Left ventricle myocardium inferior (tissue), 1 donor: ENCODE measurements at places on chromosomes 2 and 18. TPM values are rescaled to one million over a fixed set of nuclear protein-coding genes. Genes with fewer than 3 reads are reported as not detected.
A peak's percentile ranks its signal among the peaks of the same experiment; 100 is the strongest.

The SERPINB12 gene
- not detected for total RNA-seq

- H3K4me1 ChIP-seq: no peaks in the 10 kb centered on the region
- H3K27ac ChIP-seq: no peak overlapping the region
- DNase-seq: no peak
- H3K27me3 ChIP-seq: no peaks in the 10 kb centered on the region
- no peaks in the 10 kb centered on the region for H3K36me3 ChIP-seq
Measured at GRCh38 chr18:9658087-9658641, 43.8 kb upstream of the PPP4R1 start.

DNA sequence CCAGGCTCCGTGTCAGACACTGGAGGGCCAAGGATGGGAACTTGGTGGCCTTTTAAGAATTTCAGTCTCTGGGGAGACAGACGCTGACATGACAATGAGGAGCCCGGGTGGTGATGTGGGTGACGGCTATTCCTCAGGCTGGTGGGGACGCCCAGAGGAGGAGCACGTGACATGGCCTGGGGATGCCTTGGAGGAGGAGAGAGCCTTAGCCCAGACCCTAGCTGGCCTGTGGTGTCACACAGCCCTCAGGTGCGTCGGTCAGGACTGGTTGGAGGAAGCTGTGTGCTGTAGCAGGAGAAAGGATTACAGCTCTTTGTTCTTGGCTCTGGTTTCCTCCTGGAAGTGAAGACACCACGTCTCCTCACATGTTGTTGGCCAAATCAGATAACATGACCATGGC lies 40.0 kb upstream of the SCLY start:
- no peak overlapping the region for H3K27ac ChIP-seq
- H3K4me1 ChIP-seq: peaks cover 10% of the 10 kb centered on the region
- no peaks in the 10 kb centered on the region for H3K27me3 ChIP-seq
- H3K4me3 ChIP-seq: no peak overlapping the region
- peaks cover 25% of the 10 kb centered on the region for H3K36me3 ChIP-seq

DNA sequence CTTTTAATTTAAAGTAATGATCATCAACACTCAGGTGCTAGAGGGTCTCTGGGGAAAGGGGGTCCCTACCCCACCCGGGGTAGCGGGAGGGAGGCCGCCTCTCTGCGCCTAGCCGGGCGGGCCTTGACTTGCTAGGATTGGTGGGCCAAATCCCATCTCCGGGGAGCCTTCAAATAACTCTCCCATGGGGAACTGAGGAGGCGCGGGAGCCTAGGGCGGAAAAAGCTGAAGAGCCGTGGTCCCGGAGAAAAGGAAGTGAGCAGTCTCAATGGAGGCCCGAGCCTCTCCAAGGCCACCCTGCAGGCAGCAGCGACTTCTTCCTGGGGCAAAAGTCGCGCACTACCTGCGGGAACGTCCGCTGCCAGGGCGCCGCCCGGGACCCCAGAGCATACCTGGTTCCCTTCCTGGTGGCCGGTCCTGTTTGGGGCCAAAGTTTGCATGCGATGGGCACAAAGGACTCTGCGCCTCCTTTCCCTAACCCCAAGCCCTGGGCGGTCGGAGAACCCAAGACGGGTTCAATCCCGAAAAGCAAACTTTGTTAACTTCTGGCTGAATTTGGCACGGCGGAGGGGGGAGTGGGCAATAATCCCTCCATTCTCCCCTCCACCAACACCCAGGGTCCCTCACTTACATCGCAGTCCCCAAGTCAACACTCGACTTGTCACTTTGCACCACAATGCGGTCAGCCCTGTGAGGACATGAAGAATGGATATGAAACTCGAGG lies 13.6 kb downstream of the EN1 start:
- no peak for DNase-seq
- H3K4me1 ChIP-seq: peaks cover 16% of the 10 kb centered on the region
- no peaks in the 10 kb centered on the region for H3K36me3 ChIP-seq
- H3K27ac ChIP-seq: no peak overlapping the region
- H3K27me3 ChIP-seq: peaks cover 100% of the 10 kb centered on the region

DNA sequence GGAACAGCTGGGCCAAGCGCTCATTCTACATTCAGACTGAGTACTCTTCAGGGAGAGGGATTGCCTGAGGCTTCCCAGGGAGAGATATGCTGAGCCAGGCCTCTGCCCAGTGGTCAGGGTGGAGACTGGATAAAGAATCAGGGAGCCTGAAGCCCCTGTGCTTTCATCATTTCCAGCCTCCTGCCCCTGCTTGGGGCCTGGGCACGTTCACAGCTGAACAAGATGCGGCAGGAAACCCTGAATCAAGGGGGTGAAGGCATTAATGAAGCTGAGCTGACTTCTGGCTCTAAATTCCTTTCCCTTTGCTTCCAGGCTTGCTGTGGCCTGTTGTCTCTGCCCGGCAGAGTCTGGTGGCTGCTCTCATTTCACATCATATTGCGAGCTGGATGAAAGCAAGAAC lies 35.0 kb downstream of the RPL37A start:
- peaks cover 64% of the 10 kb centered on the region for H3K4me1 ChIP-seq
- DNase-seq: no peak
- H3K4me3 ChIP-seq: no peak overlapping the region
- H3K27me3 ChIP-seq: no peaks in the 10 kb centered on the region
- H3K36me3 ChIP-seq: no peaks in the 10 kb centered on the region

DNA sequence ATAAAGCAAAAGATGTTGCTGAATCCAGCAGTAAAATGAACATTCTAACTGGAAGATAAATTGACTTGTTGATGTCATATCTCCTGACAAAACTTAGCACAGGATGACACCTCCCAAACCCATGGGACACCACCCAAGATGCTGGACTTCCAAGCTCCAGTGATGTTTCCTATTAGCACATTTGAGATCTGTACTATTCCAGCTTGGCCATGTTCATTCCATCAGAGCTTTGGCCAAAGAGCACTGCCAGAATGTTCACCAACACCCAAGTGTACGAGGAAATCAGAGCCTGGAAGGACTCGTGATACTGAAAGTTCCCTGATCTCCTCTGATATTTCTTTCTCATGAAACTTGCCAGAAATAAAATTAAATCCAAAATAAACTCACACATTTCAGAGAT lies 44.7 kb downstream of the PID1 start:
- no peaks in the 10 kb centered on the region for H3K36me3 ChIP-seq
- peak overlapping the region; percentile 62 for H3K27ac ChIP-seq
- peaks cover 13% of the 10 kb centered on the region for H3K4me1 ChIP-seq
- no peak overlapping the region for H3K4me3 ChIP-seq

- H3K27me3 ChIP-seq: no peaks in the 10 kb centered on the region
- DNase-seq: no peak
- no peak overlapping the region for H3K4me3 ChIP-seq
- peak overlapping the region; percentile 60 for H3K27ac ChIP-seq
Measured at GRCh38 chr2:182359027-182359989, 67.5 kb downstream of the PDE1A start.

GRCh38 chr18:42112657-42113420 lies 157.8 kb downstream of the PIK3C3 start:
- no peak overlapping the region for H3K4me3 ChIP-seq
- H3K27ac ChIP-seq: no peak overlapping the region
- no peak for DNase-seq
- H3K27me3 ChIP-seq: no peaks in the 10 kb centered on the region
- no peaks in the 10 kb centered on the region for H3K36me3 ChIP-seq

GRCh38 chr2:101508636-101509035 lies 33.7 kb upstream of the RFX8 start:
- H3K4me1 ChIP-seq: peaks cover 4% of the 10 kb centered on the region
- no peak overlapping the region for H3K4me3 ChIP-seq
- H3K27me3 ChIP-seq: no peaks in the 10 kb centered on the region
- H3K36me3 ChIP-seq: no peaks in the 10 kb centered on the region
- H3K27ac ChIP-seq: peak overlapping the region; percentile 16
- DNase-seq: no peak

DNA sequence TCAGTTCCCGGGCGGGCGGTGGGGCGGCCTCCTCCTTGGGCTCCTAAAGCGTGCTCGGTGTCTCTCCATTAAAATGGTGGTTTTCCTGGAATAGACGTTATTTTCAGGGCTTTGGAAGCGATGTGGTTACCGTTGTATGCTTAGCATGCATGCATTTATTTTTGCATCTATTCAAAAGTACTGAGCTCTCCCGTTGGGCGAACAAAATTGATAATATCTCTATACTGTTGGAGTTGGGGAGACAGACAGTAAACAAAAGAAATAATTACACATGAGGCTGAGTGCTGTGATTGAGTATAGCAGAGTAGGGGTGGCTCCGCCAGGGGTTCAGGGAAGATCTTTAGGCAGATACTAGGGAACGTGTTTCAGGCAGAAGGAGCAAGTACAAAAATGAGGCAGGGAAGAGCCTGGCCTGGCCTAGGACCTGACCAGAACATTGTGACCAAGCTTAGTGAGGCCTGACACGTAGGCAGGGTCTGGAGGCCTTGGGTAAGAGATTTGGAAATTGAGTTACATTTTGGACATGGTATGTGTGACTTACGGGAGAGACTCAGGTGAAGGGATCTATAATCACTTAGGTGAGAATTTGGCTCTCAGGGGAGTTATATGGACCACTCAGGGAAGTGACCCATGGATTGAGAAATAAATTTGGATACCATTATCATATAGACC lies 674 bp downstream of the NCAPH start:
- DNase-seq: no peak
- H3K4me3 ChIP-seq: peak overlapping the region; percentile 91
- peaks cover 23% of the 10 kb centered on the region for H3K4me1 ChIP-seq
- no peaks in the 10 kb centered on the region for H3K36me3 ChIP-seq
- no peaks in the 10 kb centered on the region for H3K27me3 ChIP-seq
- H3K27ac ChIP-seq: peak overlapping the region; percentile 98

- no peaks in the 10 kb centered on the region for H3K27me3 ChIP-seq
- peaks cover 31% of the 10 kb centered on the region for H3K4me1 ChIP-seq
- H3K36me3 ChIP-seq: peaks cover 24% of the 10 kb centered on the region
- DNase-seq: no peak
- peak overlapping the region; percentile 54 for H3K27ac ChIP-seq
Measured at GRCh38 chr2:25229279-25230197, 61.2 kb upstream of the POMC start.

DNA sequence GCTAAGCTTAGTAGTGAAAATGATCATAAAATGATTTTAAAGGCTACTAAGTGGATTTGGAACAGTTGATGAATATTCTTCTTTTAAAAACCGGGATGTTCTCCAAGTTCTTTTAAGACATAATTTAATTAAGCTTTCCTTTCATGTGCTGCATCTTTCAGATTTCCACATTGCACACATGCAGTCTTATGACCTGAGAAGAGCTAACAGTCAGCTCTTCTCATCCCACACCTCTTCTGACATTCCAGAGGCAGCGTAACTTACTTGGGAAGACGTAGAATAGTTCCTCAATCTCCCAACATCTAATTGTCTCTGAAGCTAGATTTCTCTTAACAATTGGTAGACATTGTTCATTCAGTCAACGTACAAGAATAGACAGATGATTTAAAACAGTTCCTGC lies 181.8 kb downstream of the SP3 start:
- H3K36me3 ChIP-seq: no peaks in the 10 kb centered on the region
- DNase-seq: no peak
- no peak overlapping the region for H3K4me3 ChIP-seq

DNA sequence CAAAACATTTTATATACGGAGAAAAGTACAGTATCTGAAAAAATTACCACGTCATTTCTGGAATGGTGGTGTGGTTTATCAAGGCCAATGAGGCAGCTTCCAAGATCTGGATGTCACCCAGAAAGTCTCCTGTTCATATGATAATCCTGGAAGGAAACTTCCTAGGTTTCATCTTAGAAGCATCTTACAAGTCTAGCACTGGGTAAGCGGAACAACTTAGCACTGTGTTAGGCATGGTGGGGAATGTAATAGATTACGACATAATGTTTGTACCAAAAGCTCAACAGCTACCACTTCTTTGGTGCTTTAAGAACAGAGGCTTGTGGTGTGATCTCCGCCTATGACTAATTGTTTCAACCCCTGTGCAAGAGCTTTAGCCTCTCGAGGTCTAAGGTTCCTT lies 63.1 kb upstream of the LYPD1 start:
- no peak overlapping the region for H3K27ac ChIP-seq
- no peaks in the 10 kb centered on the region for H3K4me1 ChIP-seq
- H3K27me3 ChIP-seq: no peaks in the 10 kb centered on the region

GRCh38 chr2:120026890-120027289 lies 14.0 kb downstream of the EPB41L5 start:
- no peaks in the 10 kb centered on the region for H3K4me1 ChIP-seq
- no peak overlapping the region for H3K27ac ChIP-seq
- H3K4me3 ChIP-seq: no peak overlapping the region
- H3K36me3 ChIP-seq: peaks cover 5% of the 10 kb centered on the region
- DNase-seq: no peak

- no peaks in the 10 kb centered on the region for H3K27me3 ChIP-seq
- no peak overlapping the region for H3K4me3 ChIP-seq
- H3K36me3 ChIP-seq: no peaks in the 10 kb centered on the region
- no peak overlapping the region for H3K27ac ChIP-seq
- no peak for DNase-seq
- H3K4me1 ChIP-seq: no peaks in the 10 kb centered on the region
Measured at GRCh38 chr2:226308986-226309385, 490.6 kb downstream of the IRS1 start.

DNA sequence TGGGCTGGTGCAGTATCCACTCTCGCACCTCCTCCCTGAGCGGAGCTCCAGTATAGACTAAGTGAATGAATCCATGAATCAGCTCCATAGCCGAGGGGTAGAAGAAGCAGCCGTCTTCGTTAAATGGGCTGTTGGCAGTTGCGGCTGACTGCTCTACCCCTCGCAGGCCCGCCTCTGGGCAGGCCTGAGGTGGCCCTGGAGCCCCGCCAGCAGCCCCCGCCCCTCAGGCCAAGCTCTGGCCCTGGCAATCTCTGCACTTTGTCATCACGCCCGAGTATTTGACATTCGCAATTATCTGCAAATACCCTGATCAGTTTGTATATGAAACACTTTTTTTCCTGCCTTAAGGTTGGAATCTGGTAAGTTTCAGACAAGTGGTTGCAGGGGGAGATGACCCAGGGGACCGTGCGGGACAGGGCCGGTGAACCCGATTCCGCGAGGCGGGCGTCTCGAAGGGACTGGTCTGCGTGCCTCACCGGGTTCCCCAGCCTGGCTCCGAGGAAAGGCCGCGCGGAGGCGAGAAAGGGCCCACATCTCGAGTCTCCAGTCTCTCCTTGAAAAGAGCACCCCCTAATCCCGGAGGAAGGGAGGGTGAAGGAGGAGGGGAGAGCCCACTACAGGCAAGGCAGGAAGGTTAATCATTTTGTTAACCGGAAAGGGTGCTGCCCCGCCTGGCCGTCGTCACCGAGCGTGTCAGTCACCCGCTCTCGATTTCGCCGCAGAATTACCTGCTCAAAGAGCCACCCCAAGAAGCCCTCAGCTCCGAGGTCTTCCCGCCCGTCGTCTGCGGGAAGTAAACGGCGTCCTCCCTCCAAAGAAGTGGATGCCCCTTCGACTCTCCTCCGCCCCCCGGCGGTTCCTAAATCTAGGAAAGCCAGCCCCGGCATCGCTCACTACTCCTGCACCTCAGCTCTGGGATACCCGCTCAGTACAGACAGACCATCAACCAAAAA lies 11.1 kb upstream of the SATB2 start:
- peak overlapping the region; percentile 32 for H3K4me3 ChIP-seq
- DNase-seq: no peak
- no peak overlapping the region for H3K27ac ChIP-seq
- H3K27me3 ChIP-seq: peaks cover 100% of the 10 kb centered on the region
